Adipose tissue (tissue), 3 donors: ENCODE measurements at places on chromosomes 2 and 18. TPM values are rescaled to one million over a fixed set of nuclear protein-coding genes. Genes with fewer than 3 reads are reported as not detected.

The SPP2 gene
- not detected for polyA plus RNA-seq

The INO80D gene
- 2.3 TPM for polyA plus RNA-seq

The MAP3K20 gene
- polyA plus RNA-seq = 6.5 TPM

The UGT1A3 gene
- not detected for polyA plus RNA-seq

The C1D gene
- polyA plus RNA-seq = 22.6 TPM

The MTCL1 gene
- polyA plus RNA-seq = 0.83 TPM

The RUFY4 gene
- polyA plus RNA-seq = 0.40 TPM

The SAG gene
- polyA plus RNA-seq = 0.67 TPM

The BBS5 gene
- polyA plus RNA-seq = 5.4 TPM

The CCDC121 gene
- polyA plus RNA-seq = 1.7 TPM

The KCNG2 gene
- polyA plus RNA-seq = 0.45 TPM

The PGAP1 gene
- polyA plus RNA-seq = 2.2 TPM

The MGAT4A gene
- 16.6 TPM for polyA plus RNA-seq

The MLPH gene
- 9.5 TPM for polyA plus RNA-seq

The ACADL gene
- 15.0 TPM for polyA plus RNA-seq

The CLASP1 gene
- polyA plus RNA-seq = 7.9 TPM

The EFHD1 gene
- 2.6 TPM for polyA plus RNA-seq

The CAPN14 gene
- not detected for polyA plus RNA-seq
